ENCODE measurements at places on chromosomes 12 and 14.
A peak's percentile ranks its signal among the peaks of the same experiment; 100 is the strongest.

DNA sequence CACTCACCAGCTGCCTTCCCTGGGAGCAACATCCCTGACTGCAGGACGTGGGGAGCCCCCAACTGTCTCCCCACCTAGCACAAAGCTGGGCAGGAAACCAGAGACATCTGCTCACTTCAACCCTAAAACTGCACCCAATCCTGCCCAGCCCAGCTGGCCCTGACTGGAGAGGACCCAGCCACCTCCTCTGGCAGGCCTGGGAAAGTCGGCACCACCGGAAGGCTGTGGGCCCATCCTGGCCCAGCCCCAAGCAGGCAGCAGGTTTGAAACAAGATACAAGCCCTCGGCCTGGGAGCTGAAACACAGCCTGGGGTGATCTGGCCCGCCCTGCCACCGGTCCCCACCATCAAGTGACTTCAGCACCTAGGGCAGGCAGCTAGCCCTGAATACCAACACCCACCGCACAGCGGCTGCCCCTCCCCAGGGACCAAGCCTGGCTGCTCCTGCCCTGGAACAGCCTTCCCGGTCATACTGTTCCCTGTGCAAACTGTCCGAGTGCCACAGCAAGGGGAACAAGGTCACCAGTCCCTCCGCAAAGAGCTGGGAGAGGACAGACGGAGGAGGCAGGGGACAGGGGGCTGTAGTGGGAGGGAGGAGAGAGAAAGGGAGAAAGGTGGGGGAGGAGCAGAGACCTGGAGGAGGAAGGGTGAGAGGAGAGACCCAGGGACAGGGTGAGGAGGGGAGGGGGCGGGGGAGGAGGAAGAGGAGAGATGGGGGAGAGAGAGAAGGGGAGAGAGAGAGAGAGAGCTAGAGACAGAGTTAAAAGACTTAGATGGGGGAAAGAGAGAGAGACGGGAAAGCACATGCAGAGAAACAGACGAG lies 115.7 kb downstream of the RFLNA start:
- peak; percentile 80 for DNase-seq

DNA sequence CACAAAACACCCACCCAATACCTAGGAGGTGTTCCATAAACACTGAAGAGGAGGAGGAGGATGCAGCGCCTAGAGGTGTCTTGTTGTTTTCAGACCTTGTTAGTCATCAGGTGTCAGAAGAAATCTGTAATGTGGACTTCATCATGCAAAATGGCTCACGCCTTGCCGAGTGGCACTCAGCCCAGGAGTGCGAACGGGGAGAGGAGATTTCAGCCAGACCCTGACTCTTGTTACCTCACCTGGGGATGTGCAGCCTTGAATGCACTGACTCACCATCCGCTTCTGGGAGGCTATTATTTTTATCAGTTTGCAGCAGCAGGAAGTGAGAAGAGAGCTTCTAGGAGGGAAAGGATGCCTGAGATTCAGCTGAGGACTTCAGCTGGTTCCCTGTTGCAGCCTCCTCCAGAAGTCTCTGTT lies 48.2 kb upstream of the PLXNC1 start:
- no peak for DNase-seq

- no peak for DNase-seq
Measured at GRCh38 chr12:94418517-94418916, 41.1 kb downstream of the CEP83 start.

DNA sequence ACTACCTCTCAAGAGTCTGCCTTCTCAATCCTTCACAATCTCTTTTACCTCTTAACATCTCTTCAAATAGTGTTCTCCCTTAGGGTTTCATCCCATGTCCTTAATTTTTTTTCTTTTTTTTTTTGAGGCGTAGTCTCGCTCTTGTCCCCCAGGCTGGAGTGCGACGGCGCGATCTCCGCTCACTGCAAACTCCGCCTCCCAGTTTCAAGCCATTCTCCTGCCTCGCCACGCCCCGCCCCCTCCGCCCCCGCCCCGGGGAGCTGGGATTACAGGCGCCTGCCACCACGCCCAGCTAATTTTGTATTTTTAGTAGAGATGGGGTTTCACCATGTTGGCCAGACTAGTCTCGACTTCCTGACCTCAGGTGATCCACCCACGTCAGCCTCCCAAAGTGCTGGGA lies 7.0 kb upstream of the BCAT1 start:
- DNase-seq: no peak

GRCh38 chr12:67452119-67452805 lies 183.1 kb downstream of the CAND1 start:
- no peak for DNase-seq

- DNase-seq: no peak
Measured at GRCh38 chr12:92612611-92613010, 90.2 kb upstream of the PLEKHG7 start.

DNA sequence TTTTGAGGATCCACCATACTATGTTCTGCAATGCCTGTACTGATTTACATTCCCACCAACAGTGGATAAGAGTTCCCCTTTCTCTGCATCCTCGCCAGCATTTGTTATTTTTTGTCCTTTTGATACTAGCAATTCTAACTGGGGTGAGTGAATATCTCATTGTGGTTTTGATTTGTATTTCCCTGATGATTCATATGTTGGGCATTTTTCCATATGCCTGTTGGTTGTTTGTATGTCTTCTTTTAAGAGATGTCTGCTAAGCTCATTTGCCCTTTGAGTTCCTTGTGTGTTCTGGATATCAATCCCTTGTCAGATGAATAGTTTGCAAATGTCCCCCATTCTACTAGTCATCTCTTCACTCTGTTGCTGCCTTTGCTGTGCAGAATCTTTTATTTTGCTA lies 49.0 kb upstream of the MSRB3 start:
- no peak for DNase-seq
